Epithelial cell of proximal tubule (primary cell): ENCODE measurements at places on chromosomes 3 and 15. TPM values are rescaled to one million over a fixed set of nuclear protein-coding genes. Genes with fewer than 3 reads are reported as not detected.
A peak's percentile ranks its signal among the peaks of the same experiment; 100 is the strongest.

THUMPD3 gene
- total RNA-seq = 40.8 and 43.9 TPM in 2 replicates

RNU5B-1 gene
- total RNA-seq = not detected in 2 replicates

UBAP1L gene
- total RNA-seq = 0.07 and 0.23 TPM in 2 replicates

MYL3 gene
- 4.2 TPM in 1 of 2 replicates, not detected in the other for total RNA-seq

RAD51 gene
- 19.5 and 20.8 TPM in 2 replicates for total RNA-seq

MESP1 gene
- 1.9 and 2.7 TPM in 2 replicates for total RNA-seq

TBL1XR1 gene
- 61.2 and 68.3 TPM in 2 replicates for total RNA-seq

MUC20 gene
- 9.3 and 11.7 TPM in 2 replicates for total RNA-seq

CHRNA7 gene
- 0.94 and 1.5 TPM in 2 replicates for total RNA-seq

NEO1 gene
- 15.3 and 31.0 TPM in 2 replicates for total RNA-seq

DNA sequence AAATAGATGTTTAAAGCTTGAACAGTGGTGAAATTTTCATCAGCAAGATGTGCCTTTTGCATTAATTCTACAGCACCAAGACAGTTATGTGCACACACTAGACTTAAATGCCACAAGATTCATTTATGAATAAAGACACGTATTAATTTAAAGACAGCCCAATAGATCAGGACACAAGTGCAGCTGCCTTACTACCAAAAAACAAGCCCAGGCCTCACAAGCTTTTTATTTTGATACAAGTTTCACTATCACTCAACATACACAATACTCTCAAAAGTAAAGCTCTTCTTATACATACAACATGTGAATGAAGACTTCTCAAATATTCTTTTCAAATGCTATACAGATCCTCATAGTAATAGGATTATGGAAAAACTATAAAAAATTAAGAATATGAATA lies 2.4 kb downstream of the ACAP2 start:
- no peak for DNase-seq

GRCh38 chr3:52493232-52494017 lies 1.7 kb upstream of the STAB1 start:
- no peak for DNase-seq

DNA sequence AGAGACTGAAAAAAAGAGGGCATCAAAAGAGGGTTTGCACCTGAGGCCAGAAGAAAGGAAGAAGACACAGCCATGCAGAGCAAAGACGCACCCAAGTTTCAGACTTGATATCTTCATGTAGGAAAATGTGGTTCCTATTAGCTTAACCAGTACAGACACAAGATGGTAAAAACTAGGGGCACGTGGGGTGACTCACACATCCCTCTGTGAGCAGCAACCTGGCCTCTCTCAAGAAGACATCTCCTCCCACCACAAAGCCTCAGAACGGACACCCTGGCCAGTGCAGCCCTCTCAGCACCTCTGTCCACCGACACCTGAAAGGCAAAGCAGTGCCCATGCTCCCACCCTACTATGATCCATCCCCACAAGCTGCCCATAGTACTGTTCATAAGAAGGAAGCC lies 33.3 kb downstream of the GLB1 start:
- DNase-seq = no peak

GRCh38 chr3:170044795-170045244 lies 7.0 kb downstream of the GPR160 start:
- DNase-seq = no peak

- DNase-seq = no peak
Observed at GRCh38 chr3:128051837-128052594, at the start of gene SEC61A1. Gene SEC61A1, plus strand, starts transcription at chr3:128052437. Its CDS starts 116 bp downstream, at chr3:128052553.

GRCh38 chr3:52231502-52232278 lies 6.2 kb upstream of the TLR9 start:
- DNase-seq = no peak

GRCh38 chr15:48624700-48625099 lies 20.8 kb downstream of the FBN1 start:
- DNase-seq = no peak

DNA sequence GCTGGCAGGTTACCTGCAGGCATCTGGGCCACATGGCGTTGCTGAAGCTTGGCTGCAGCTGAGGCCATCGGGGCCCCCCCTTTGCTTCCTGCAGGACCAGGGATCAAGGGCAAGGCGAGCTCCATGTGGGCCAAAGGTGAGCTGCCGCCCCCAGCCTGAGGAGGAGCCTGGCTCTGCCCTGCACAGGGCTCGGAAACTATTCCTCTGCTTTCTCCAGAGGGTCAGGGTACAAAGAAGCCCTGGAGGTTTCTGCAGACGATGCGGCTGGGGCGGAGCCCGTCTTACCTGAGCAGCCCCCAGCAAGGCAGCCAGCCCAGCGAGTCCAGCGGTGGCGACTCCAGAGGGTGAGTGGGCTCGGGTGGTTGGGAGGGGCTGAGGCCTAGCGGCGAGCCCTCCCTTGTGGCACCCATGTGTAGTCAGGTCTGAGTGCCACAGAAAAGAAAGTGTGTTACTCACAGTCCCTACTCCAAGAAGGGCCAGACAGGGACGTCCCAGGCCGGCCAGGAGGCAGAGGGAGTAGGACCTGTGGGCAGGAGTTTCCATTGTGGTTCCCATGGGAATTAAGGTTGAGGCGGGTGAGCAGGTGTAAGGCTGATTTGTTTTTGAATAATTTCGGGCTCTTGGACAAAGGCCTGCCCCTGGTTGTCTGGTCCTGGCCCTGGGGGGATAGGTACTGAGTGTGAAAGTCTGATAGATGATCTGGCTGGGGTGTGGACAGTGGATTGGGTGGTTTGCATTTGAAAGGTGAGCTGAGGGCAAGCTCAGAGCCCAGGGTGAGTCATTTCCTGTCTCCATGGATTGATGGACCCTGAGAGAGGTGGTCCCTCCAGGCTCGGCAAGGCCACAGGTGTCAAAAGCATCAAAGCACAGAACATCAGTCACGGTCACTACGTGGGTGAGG lies 25.4 kb downstream of the CFAP100 start:
- no peak for DNase-seq

GRCh38 chr15:27805261-27806220 lies 293.6 kb downstream of the OCA2 start:
- no peak for DNase-seq

DNA sequence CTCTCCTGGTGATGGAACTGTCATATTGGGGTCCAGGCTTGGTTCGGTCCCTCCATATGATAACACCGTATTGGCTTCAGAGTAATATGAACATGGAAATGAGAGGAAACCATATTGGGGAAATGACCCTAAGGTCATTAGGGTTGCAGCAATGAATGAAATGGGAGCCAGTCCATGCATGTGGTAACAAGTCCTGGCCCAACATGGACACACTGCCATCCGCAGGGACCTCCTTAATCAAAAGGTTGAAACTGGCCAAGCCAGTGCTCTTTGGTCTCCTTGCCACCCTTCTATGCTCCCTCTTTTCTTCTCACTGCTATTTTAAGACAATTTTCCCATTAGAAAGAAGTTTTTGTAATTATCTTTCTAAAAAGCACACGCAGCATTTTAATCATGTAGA lies 8.3 kb downstream of the SHC4 start:
- no peak for DNase-seq

- DNase-seq = no peak
Observed at GRCh38 chr15:44647637-44648036, 15.8 kb downstream of the SPG11 start.

DNA sequence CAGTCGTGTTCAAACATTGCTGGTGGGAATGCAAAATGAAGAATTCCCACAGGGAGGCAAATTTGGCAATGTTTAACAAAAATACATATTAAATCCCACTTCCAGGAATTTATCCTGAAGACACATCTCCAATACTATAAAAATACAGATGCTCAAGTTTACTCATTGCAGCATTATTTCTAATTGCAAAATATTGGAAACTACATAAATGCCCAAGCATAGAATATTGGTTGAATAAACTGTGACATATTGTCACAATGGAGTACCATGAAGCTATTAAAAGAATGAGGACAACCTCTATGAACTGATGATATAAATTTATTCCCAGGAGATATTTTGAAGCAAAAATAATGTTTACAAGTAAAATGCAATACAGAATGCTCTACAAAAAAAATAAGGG lies 49.7 kb upstream of the UBE2E2 start:
- no peak for DNase-seq

DNA sequence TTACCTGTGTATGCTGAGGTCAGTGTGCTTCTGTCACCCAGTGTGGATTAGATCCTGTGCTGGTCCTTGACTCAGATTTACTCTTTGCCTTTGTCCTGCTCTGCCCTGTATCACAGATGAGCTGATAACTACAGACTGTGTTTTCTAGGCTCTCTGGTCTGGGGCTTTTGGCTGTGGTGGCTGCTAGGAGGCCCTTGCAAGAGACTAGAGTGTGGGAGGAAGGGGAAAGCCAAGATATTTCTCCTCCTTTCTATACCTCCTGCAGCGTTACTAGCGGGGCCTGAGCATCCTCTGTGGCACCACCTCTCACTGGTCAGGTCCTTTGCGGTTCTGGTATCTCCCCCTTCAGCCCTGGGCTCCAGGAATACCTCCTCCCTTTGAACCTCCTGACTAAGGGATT lies 282.3 kb upstream of the TBC1D5 start:
- DNase-seq = no peak

GRCh38 chr3:151372063-151372820 lies 12.3 kb downstream of the P2RY12 start:
- DNase-seq = no peak

GRCh38 chr3:104909198-104909597 lies 457.5 kb upstream of the ALCAM start:
- peak; percentile 48 for DNase-seq

GRCh38 chr3:74621581-74621980 lies 7.1 kb upstream of the CNTN3 start:
- DNase-seq = no peak

DNA sequence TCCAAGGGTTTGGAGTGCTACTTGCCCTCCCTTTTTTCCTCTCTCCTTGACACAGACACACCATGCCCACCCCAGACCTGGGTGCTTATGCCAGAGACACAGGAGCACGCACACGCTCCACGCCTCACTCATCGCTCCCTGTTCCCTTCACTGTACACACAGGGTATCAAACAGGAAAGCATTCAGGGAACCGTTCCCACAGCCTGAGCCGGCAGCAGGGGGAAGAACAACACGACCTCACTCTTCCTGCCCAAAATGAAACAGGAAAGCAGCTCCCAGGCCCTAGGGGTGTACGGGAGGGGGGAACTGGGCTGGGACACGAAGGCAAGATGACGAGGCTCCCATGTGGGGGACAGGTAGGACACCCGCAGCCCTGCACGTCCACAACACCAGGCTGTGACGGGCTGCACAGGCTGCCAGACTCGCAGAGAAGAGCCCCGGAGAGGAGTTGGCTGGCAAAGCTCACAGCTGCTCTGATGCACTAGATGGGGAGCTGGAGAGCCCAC lies 11.2 kb downstream of the DLL4 start:
- no peak for DNase-seq

DNA sequence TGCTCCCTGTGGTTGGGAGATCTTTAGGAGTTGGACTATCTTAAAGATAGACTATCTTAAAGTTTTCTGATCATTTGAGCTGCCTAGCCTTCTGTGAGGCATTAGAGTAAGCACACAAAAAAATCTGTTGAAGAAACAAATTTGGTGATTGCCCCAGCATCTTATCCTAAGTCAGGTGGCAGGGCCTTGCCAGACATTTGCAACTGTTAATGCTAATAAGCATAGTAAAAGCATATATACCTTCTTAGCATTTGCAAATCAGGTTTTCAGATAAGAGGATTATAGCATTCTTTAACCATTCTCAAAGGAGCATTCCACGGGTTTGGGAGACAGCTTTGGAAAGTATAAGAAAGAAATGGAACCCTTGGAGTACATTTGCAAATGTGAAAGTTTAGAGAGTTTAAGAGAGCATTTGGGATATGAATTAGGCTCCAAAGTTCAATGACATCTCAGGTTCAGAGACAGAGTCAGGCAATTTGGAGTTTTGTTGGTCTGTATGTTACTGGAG lies 61.0 kb downstream of the SEMA6D start:
- DNase-seq = no peak

GRCh38 chr3:191074511-191074910 lies 124.5 kb upstream of the OSTN start:
- no peak for DNase-seq

DNA sequence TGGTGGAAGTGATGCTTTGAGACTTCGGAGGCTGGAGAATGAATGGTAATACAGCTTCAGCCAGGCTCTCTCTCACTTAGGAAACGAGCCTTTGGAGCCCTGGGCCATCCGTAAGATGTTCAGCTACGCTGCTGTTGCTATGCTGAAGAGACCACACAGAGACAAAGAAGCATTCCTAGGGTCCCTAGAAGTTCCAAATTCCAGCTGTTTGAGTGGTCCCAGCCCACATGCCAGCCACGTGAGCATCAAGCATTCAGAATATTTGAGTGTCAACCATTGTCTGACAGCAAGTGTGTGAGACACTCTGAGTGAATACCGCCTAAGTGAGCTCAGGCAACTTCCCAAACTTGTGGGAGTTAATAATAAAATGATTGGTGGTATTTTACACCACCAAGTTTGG lies 212.9 kb downstream of the CD47 start:
- no peak for DNase-seq

GRCh38 chr3:61371123-61371522 lies 119.9 kb upstream of the FHIT start:
- DNase-seq = no peak
